AG08396 (cell line): ENCODE measurements at places on chromosomes 2 and 18.

DNA sequence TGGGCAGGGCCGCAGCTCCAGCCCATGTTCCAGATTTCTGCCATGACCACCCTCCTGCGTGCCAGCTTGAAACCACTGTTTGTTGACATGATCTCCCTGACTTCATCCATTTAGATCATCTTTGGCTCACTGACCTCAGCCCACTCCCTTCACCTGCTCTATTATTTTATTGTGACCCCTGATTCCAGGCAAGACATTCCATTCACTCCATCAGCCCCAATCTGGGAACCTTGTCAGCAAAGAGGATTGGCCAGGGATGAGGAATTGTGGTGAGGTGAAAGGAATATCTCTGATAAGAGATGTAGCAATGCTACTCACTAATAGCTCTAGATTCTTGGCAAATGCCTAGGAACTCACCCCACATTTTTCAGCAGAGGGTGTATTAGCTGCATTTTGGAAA lies 174.2 kb downstream of the TMEM247 start:
- no peak for DNase-seq

DNA sequence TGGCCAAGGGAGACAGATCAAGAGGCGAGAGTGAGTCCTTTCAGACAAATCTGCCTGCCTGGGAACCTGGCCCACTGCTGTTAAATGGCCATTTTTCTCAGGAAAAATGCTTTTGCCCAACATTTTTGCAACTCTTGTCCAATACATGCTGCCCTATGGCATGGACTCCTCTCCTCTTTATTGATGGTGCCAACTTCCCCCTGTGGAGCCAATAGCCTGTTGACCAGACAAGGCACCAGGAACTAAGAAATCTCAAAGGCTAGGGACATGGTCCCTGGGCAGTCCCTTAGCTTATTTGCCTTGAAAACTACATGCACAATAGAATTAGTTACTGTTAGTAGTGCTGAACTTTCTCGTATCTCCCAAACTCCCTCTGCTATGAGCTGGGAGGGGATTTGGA lies 91.8 kb upstream of the ACVR1C start:
- DNase-seq: no peak

DNA sequence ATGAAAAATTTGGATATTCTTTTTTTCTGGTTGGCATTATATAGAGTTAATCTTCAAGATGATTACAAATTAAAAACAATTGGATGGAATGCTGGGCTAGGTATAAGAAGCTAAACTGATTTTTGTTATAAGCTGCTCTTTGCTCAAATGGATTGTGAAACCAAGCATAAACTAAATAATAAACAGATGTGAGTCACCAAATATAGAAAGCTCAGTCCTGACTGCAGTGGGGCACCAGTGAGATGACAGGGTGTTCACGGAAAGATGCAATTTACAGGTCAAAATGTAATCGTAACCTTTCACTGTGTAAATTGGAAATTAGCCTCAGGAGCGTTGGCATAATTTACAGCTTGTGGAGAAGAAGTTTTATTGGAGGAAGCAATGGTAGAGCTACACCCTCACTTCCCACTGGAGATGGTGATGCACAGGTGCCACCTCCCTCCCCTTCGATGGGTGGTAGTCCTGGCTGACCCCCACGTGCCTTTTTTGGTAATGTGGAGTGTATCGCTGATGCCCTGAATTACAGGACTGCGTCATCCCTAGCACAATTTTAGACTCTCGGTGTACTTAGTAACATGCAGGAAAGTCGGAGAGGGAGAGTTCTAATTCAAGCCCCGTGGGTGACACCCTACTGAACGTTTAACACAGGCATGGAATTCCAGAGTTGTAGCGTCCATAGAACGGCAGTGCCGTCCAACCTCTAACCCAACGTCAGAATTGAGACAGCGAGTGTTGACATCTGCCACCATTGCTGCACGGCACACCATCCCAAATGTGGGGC lies 73.9 kb upstream of the NFATC1 start:
- DNase-seq: peak; percentile 59

DNA sequence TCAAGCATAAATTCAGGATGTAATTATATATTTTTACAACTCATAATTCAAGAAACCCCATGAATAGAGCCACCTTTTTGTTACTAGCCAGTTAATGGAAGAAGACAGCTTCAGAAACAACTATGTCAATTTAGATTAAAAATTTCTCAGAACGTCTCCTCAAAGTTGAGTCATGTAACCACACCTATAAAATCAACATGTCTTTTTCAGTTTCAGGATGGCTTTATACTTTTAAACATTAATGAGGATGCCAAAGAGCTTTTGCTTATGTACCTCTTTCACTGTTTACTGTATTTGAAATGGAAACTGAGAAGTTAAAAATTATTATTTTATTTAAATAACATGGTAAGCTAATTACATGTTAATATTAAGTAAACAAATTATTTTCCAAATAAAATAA lies 280.1 kb downstream of the PTH2R start:
- DNase-seq: no peak

DNA sequence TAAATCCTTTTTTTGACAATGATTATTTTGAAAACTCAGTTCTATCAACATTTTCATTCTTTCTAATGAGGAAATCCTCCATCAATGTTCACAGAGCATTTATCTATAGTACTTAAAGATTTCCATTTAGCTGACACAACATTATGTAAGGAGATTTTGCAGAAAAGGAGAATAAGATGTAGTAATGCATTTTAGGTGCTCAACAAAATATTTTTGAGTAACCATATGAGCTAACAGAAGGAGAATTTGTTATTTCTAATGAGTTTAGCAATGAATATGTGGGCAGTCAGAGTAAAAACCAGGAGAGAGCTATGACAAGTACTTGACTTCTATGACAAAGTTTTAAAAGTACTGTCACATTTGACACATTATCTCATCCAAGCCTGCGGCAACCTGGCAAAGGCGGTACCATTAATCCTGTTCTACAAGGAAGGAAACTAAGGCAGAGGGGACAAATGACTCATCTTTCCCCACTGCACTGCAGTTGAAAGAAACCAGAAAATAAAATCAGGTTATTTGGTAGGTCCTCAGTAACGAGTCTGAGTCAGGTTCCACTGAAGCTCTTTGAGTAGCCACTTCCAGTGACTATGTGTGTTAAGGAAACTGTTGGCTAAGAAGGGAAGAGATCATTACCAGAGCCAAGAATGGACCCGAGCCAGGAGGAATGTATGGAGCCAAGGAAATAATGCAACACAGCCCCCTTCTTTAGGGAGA lies 134.1 kb upstream of the ITGB6 start:
- no peak for DNase-seq

- no peak for DNase-seq
Observed at GRCh38 chr2:205714058-205714776, 31.9 kb downstream of the NRP2 start.
